CD8-positive, alpha-beta memory T cell (primary cell): ENCODE measurements at places on chromosomes 4 and X. TPM values are rescaled to one million over a fixed set of nuclear protein-coding genes. Genes with fewer than 3 reads are reported as not detected.

The PCDH11X gene
- total RNA-seq = not detected

The SSX3 gene
- not detected for total RNA-seq

The NIPAL1 gene
- 0.55 TPM for total RNA-seq

DNA sequence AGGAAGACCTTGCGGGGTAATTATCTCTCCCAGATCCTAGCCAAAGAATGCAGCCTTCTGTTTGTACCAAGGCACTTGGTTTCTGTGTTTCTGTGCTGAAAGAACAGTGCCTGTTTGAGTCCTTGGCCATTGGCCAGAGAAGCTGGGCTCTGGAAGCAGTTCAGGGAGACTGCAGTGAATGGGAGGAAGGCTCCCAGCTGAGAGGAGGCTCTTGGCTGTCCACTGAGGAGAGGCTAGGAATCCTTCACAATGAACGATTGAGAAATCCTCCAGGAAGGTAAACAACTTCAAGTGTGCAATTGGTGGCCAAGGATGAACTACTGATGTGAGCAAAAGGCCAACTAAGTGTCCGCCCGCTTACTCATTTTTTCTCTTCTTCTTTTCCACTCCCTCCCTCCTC is 61.3 kb downstream of the HS3ST1 start:
- DNase-seq = no peak

- no peak for DNase-seq
Measured at GRCh38 chr4:120399826-120400225, 333.2 kb upstream of the MAD2L1 start.

GRCh38 chr4:144176476-144176875 is 36.0 kb upstream of the GYPA start:
- DNase-seq = no peak

- no peak for DNase-seq
Measured at GRCh38 chr4:8506373-8507195, 66.0 kb downstream of the TRMT44 start.

DNA sequence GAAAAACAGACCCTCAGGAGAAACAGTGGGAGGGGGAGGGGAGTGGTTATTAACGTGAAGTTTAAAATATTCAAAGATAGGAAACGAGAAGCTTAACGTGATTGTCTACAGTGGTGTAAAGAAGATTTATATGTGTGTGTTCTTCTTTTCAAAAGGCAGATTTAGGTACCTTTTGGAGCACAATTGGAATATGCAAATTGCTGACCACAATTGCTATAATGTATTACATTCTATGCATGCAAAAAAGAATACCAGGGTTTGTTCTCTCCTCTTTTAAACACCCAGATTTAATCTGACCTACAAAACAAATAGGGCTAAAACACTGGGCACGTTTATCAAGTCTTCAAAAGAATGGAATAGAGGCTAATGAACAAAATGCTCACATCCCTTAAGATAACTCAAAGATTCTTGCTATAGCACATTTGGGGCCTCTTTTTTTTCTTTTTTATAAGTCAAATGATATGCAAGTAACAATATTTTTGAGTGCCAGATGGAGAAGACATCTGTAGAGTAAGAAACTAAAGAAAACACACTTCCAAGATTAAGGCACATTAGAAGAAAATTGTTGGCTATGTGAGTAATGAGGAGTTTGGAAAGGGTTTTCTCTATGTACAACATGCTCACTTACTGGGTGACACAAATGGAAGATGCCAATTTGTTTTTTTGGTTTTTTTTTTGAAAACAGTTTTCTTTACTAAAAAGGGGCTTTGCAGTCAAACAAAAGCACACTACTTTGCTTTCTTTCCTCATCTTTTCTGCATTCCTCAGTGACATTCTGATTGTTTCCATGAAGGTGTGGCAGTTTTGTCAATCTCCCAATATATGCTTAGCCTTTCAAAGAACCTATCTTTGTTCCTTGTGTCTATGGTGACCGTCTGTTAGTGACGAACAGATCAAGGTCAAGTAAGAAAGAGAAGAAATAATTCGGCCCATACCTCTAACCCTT is 240.3 kb downstream of the PALLD start:
- DNase-seq = no peak
